ENCODE measurements at places on chromosomes 6 and 20. TPM values are rescaled to one million over a fixed set of nuclear protein-coding genes. Genes with fewer than 3 reads are reported as not detected.
A peak's percentile ranks its signal among the peaks of the same experiment; 100 is the strongest.

DNA sequence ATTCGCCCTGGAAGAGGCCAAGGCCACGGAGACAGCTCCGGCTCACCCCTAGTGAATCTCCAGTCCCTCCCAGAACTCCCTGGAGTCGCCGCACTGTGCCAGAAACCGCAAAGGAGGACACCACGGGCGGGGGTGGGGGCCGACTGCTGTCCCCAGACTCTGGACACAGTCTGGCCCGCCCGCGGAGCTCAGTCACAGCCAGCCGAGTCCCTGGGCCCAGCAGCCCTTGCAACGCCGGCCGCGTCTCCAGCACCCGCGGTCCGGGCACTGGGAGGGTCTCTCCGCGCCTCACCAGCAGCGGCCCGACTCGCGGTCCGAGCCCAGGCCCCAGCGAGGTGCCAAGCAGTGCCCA lies 518 bp downstream of the PEX6 start:
- peak; percentile 81 for DNase-seq

DNA sequence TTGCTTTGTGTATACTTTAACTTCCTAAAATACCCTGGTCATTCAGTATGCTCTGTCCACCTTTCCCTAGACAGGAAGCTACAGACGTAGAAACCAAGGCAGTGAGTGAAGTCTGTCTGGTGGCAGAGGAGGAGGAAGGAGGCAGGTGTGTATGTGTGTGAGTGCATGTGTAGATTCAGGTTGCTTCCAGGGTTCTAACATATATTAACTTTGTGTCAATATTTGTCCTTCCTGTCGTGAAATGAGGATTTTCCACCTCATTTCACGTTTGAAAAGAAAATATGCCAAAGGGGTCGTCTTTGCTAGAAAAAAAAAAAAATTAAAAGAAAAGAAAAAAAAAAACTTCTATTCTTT lies 411.5 kb downstream of the PKHD1 start:
- DNase-seq: no peak

GRCh38 chr6:38943964-38944363 lies 104.6 kb upstream of the GLP1R start:
- no peak for DNase-seq

GRCh38 chr6:33843131-33844121 lies 39.6 kb upstream of the MLN start:
- DNase-seq: no peak

DNA sequence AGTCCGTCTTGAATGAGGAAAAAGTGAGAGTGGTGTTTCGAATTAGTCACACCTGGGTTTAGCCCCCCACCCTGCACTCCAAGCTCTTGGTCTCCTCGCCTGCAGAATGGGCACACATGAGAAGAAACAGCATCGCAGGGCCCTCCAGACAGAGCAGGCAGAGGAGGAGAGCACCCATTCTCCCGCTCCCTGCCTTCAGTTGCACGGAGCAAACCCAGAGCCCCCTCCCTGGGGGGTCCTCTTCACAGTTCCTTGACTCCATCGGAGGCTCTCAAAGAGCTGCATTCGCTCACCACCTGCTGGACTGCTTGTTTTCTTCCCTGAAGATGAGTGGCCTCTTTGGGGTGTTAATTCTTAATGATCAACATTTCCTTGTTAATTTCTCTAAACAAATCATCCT lies 5.1 kb downstream of the CST7 start:
- DNase-seq: no peak

DNA sequence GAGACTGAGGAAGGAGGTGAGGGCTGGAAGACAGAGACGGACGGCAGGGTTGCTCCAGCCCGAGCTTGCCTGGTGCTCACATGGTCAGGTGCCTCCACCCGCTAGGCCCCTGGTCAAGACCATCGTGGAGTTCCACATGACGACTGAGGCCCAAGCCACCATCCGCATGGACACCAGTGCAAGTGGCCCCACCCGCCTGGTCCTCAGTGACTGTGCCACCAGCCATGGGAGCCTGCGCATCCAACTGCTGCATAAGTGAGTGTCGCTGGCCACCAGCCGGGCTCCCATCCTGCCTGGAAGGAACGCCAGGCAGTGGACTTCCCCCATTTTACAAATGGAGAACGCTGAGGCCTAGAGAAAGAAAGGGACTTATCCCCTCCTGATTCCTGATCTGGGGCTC lies 7.8 kb downstream of the BPIFB1 start:
- DNase-seq: no peak

The IL20RA gene
- 13.3 TPM for total RNA-seq

The RBBP8NL gene
- 0.64 TPM for total RNA-seq

The BAK1 gene
- total RNA-seq: 19.1 TPM

The ADTRP gene
- 21.0 TPM for total RNA-seq

The TNFRSF6B gene
- total RNA-seq: 14.4 TPM
